Activated naive CD4-positive, alpha-beta T cell (primary cell): ENCODE measurements at places on chromosomes 1 and 21.

GRCh38 chr1:54542120-54542961 is 5.7 kb upstream of the ACOT11 start:
- peak; percentile 48 for DNase-seq

DNA sequence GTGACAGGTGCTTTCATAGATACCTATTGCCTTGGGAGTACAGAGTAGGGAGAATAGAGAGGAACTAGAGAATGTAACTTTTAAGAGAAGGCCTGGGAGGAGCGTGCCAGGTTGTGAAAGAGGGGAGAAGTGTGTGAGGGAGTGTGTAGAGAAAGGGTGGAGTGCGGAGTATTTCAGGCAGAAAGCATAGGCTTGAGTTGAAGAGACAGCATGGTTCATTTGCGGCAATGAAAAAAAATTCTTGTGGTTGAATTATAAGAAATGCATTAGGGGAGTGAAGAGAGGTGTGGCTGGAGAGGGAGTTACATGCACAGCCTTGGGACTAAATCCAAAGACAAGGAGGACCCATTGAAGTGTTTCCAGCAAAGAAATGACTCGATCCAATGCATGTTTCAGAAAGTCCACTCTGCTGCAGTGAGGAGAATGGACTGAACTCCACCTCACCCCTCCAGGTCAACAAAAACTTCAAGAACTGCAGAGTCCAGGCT is 81.7 kb upstream of the ADAM30 start:
- DNase-seq: no peak

- no peak for DNase-seq
These were observed 245.6 kb downstream of the SIPA1L2 start for GRCh38 chr1:232384171-232384883.

DNA sequence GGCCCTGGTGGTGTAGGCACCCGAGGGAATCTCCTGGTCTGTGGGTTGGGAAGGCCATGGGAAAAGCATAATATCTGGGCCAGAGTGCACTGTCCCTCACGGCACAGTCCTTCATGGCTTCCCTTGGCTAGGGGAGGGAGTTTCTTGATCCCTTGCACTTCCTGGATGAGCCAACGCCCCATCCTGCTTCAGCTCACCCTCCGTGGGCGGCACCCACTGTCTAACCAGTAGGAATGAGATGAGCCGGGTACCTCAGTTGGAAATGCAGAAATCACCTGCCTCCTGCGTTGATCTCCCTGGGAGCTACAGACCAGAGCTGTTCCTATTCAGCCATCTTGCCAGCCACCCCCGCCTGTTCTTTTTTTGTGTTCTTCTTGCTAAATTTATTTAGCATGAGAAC is 134.4 kb downstream of the LEPR start:
- DNase-seq: no peak

- DNase-seq: no peak
These were observed 16.1 kb downstream of the FASLG start for GRCh38 chr1:172674831-172675613.

DNA sequence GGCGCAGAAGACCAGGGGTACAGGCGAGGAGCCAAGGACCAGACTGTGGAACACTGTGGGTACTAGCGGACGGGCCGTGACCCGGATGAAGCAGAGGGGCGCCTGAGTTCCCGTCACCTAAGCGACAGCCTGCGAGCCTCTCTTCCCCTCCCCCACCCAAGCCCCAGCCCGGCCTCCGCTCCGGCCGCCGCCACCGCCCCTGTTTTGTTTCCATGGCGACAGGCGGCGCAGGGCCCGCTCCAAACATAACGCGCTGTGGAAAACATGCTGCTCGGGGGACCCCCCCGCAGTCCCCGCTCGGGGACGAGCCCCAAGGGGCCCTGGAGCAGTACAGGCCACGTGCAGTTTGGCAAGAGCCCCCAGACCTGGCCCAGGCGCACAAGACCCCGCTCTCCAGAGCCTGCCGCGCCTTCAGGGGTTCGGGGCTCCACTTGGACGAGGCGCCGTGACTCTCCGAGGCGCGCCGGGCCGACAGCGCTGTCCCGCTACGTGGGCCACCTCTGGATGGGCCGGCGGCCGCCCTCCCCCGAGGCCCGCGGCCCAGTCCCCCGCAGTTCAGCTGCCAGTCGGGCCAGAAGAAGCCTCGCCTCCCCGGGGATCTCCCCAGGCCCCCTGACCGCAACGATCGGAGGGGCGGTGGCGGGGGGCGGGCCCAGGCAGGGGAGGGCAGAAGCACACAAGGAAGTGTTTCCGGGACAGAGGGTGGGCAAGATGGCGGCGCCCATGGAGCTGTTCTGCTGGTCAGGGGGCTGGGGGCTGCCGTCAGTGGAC is at the start of gene MTX1:
MTX1 (plus strand) TSS at position 155 of the 771 bp plus-strand sequence; CDS start at position 265, 110 bp downstream.
- peak; percentile 51 for DNase-seq

DNA sequence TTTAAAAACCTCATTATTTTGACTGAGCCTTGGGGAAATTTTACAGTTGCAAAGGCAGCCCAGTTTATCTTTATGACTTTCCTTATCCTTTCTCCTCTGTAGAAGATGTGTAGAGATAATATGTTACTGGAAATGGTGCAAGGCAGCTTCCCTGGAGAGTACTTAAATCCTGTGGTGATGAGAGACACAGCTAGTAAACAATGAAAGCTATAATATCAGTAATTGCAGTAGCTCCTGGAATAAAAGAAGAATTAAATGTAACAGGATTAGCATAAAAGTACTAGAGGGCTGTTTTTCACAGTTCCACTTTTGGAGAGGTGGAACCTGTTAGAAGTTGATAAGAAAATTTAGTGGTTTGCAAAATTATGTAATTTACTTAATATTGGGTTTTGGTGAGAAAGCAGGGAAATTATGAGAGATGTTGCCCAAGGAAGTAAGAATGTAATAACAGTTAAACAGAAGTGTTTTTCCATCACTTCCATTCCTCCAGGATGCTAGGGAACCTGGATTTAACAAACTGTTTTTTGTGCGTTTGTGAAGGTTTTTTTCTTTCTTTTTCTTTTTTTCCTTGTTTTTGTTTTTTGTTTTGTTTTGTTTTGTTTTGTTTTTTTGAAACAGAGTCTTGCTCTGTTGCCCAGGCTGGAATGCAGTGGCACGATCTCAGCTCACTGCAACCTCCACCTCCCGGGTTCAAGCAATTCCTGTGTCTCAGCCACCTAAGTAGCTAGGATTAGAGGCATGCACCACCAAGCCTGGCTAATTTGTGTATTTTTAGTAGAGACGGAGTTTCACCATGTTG is 15.7 kb upstream of the EDEM3 start:
- no peak for DNase-seq

- DNase-seq: no peak
These were observed 118.2 kb downstream of the FOXD2 start for GRCh38 chr1:47555841-47556560.

GRCh38 chr1:198763298-198763714 is 124.5 kb downstream of the PTPRC start:
- DNase-seq: no peak

DNA sequence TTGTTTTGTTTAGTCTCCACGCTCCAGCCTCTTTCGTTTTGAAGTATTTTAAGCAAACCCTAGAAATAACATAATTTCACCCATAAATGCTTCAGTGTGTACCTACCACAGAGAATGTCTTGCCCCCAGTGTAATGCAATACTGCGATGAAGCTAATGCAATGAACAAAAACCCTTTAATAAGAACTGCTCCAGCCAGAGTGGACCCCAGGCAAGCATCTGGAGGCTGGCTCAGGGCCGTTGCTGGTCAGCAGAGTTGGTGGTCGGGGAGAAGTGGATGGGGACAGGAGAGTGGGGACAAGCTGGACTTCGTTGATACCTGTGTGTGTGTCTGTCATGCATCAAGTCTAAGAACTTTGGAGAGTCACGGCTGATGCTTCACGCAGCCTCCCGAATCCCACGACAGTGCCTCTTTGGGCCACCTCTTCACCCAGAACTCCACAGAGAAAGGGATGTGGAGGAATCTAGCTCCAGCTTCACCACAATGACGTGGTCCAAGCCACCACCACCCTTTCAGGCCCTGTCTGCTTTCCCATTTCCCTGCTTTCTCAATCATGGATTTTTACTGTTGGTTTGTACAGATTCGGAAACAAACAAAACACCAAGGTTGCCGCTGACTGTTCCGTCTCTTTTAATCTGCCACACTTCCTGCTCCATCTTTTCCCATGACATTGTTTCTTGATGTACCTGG is 108.6 kb upstream of the ERRFI1 start:
- DNase-seq: no peak

- peak; percentile 29 for DNase-seq
These were observed at the start of gene SELL for GRCh38 chr1:169711469-169712308. Gene SELL (minus strand): TSS chr1:169711620. CDS start chr1:169711498, 122 bp downstream.

DNA sequence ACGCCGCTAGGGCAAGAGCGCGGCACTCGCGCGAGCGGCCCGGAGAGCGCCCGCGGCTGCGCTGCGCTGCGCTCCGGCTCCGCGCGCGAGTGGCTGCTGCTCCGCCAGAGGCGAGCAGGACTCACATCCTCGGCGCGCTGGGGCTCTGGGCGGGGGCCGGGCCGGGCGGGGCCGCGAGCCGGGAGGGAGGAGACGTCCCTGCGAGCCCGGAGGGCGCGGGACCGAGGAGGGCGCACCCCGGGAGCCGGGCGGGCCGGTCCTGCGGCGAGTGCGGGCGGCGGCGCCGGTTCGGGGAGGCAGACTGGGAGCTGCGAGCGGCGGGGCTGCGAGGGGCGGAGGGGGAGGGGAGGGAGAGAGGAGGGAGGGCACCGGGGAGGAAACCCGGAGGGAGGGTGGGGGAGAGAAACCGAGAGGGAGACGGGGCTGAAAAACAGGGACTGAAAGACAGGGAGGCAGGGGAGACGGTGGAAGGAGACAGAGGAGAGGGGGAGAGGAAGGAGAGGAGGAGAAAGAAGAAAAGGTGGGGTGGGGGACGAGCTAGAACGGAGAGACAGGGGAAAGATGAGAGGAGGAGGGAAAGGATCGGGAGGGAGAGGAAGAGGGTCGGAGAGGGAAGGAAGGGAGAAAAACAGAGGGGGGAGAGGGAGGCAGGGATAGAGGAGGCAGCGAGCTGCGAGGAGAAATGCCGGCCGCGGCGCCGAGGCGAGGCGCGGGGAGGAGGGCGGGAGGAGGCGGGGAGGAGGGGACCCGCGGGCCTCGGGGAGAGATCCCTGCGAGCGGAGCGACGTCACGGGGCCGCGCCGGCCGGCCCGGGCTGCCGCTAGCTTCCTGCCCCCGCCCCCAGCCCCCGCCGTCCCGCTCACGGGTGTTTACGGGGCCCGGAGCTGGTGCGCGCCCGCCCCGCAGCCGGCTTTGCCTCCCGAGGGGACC is at the start of gene CAMK2N1:
CAMK2N1 (minus strand) TSS at position 684 of the 930 bp plus-strand sequence. CDS start 831 bp downstream, outside the sequence.
- DNase-seq: no peak

- no peak for DNase-seq
These were observed 11.2 kb downstream of the TRAF3IP3 start for GRCh38 chr1:209767096-209767495.

DNA sequence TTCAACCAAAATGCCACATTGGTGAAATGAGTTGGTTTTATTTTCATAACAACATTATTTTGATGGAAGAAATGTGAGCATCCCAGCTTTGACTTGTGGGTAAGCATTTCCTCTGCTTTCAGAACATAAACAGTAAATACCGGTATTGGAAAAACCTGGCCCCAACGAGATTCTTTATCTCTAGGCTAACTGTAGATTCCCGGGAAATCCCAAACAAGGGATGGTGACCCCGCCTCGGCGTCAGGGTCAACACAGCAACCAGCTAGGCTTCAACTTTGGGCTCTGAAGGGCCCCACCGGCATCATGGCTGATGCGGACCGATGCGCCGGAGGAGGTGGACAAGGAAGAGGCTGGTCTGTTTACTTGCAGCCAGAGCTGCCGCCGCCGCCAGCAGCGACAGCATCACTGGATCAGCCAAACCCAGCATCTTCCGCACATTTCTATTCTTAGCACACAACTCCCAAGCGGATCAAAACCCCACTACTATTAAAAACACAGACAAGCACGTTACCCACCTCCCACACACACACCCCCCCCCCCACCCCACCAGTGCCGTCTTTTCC is 1.1 kb downstream of the AKT3 start:
- DNase-seq: peak; percentile 22

- DNase-seq: no peak
These were observed 78.5 kb downstream of the NUP210L start for GRCh38 chr1:154076413-154076812.

- DNase-seq: no peak
These were observed 76.4 kb upstream of the LYST start for GRCh38 chr1:235942979-235943575.

- no peak for DNase-seq
These were observed 415.5 kb downstream of the RPS6KC1 start for GRCh38 chr1:213466541-213466940.

GRCh38 chr1:208235982-208236761 is 8.0 kb downstream of the PLXNA2 start:
- DNase-seq: no peak

DNA sequence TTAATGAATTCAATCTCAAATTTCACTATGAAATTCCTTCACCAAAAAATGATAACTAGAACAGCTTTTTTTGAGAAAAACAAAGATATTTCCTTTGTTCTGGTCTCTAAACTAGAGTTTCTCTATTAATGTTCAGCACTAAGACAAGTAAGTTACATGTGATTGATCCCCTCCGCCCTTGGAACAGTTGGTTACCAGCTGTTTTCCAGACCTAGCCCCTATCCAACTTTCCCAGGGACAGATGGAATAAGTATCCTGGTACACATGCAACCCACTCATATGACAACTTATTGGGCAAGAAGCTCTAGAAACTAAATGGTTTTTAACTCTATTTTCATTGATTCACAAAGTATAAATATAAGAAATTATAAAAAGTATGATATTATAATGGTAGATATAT is 140.4 kb downstream of the COP1 start:
- DNase-seq: no peak

GRCh38 chr1:220271706-220272046 is 577 bp downstream of the RAB3GAP2 start:
- DNase-seq: no peak

GRCh38 chr1:172135076-172135672 is 285.3 kb upstream of the C1orf105 start:
- no peak for DNase-seq

- DNase-seq: no peak
These were observed 712.3 kb downstream of the PTPRU start for GRCh38 chr1:29948581-29948980.

GRCh38 chr1:70455291-70455690 is 44.2 kb downstream of the CTH start:
- DNase-seq: no peak
